WTC11 (cell line): ENCODE measurements at places on chromosomes 16 and 17. TPM values are rescaled to one million over a fixed set of nuclear protein-coding genes. Genes with fewer than 3 reads are reported as not detected.

- DNase-seq: peak; percentile 96
- peaks cover 11% of the 10 kb centered on the region for H3K4me1 ChIP-seq
- peak within 1 kb of the TSS; percentile 90 for H3K4me3 ChIP-seq
- H3K27me3 ChIP-seq: no peaks in the 10 kb centered on the region
- no peaks in the 10 kb centered on the region for H3K36me3 ChIP-seq
Observed at GRCh38 chr17:81833160-81833920, at the start of gene MCRIP1. TSS of gene MCRIP1 (minus strand) at chr17:81833291. CDS start at chr17:81824506, 8,785 bp downstream.

GRCh38 chr17:73759734-73760438 is 115.6 kb upstream of the SDK2 start:
- DNase-seq: peak; percentile 22
- H3K4me1 ChIP-seq: peaks cover 26% of the 10 kb centered on the region
- no peak overlapping the region for H3K27ac ChIP-seq
- peak overlapping the region; percentile 7; the same call in 1 of the 2 replicates for H3K4me3 ChIP-seq
- H3K27me3 ChIP-seq: peaks cover 5% of the 10 kb centered on the region; the same call in 1 of the 2 replicates

TBC1D3K gene
- not detected in 3 replicates for total RNA-seq

- no peak overlapping the region for H3K4me3 ChIP-seq
- 0 out of 2 replicates have a peak, but pooled peaks cover 6% of the 10 kb centered on the region for H3K4me1 ChIP-seq
- H3K27ac ChIP-seq: no peak overlapping the region
- no peak for DNase-seq
- no peaks in the 10 kb centered on the region for H3K27me3 ChIP-seq
- H3K36me3 ChIP-seq: no peaks in the 10 kb centered on the region
Observed at GRCh38 chr16:53945996-53946395, 242.0 kb downstream of the FTO start.
